Fibroblast of lung (primary cell): ENCODE measurements at places on chromosomes 1 and 21. TPM values are rescaled to one million over a fixed set of nuclear protein-coding genes. Genes with fewer than 3 reads are reported as not detected.

The XCL1 gene
- total RNA-seq = not detected in 2 replicates

The SH2D5 gene
- total RNA-seq = 2.3 and 5.0 TPM in 2 replicates

The GBP4 gene
- 0.50 and 0.77 TPM in 2 replicates for total RNA-seq

The PLA2G2F gene
- not detected in 2 replicates for total RNA-seq

The NCAM2 gene
- 8.5 and 11.1 TPM in 2 replicates for total RNA-seq

The OR2AK2 gene
- total RNA-seq = not detected in 2 replicates

The RGS7 gene
- total RNA-seq = 0.51 and 3.6 TPM in 2 replicates

The TMPRSS15 gene
- total RNA-seq = not detected in 2 replicates

The RNF11 gene
- total RNA-seq = 97.6 and 116 TPM in 2 replicates

The G0S2 gene
- 79.1 and 180 TPM in 2 replicates for total RNA-seq

The SIM2 gene
- not detected in 2 replicates for total RNA-seq

The FBXO2 gene
- 2.3 and 2.6 TPM in 2 replicates for total RNA-seq

The NPR1 gene
- 0.66 and 2.1 TPM in 2 replicates for total RNA-seq

The TEX50 gene
- total RNA-seq = not detected in 2 replicates

The PPCS gene
- total RNA-seq = 39.3 and 49.6 TPM in 2 replicates

The CFH gene
- 146 and 237 TPM in 2 replicates for total RNA-seq

The RNF2 gene
- total RNA-seq = 18.2 and 19.7 TPM in 2 replicates

The LHX8 gene
- total RNA-seq = not detected in 2 replicates

The RNF186 gene
- not detected in 2 replicates for total RNA-seq

The NFASC gene
- total RNA-seq = 16.2 and 16.5 TPM in 2 replicates

The TMEM52 gene
- total RNA-seq = 0.17 TPM in 1 of 2 replicates, not detected in the other

The TMPRSS2 gene
- 0.17 and 0.26 TPM in 2 replicates for total RNA-seq

The MAB21L3 gene
- 0.66 and 0.77 TPM in 2 replicates for total RNA-seq

The KLHDC9 gene
- 0.77 and 3.0 TPM in 2 replicates for total RNA-seq

The ADAM15 gene
- 49.1 and 58.5 TPM in 2 replicates for total RNA-seq

The NLRP3 gene
- total RNA-seq = under 0.01 TPM in 1 of 2 replicates, not detected in the other

The NHLH2 gene
- total RNA-seq = not detected in 2 replicates

The UBXN10 gene
- total RNA-seq = 0.33 and 0.77 TPM in 2 replicates

The LEFTY1 gene
- total RNA-seq = 0.26 TPM in 1 of 2 replicates, not detected in the other

The CHIT1 gene
- total RNA-seq = not detected in 2 replicates

The EFNA3 gene
- 0.33 and 0.51 TPM in 2 replicates for total RNA-seq

The ALX3 gene
- total RNA-seq = not detected in 2 replicates

The FAM110D gene
- total RNA-seq = not detected in 2 replicates
